ENCODE measurements at places on chromosomes 13 and 19. TPM values are rescaled to one million over a fixed set of nuclear protein-coding genes. Genes with fewer than 3 reads are reported as not detected.

DNA sequence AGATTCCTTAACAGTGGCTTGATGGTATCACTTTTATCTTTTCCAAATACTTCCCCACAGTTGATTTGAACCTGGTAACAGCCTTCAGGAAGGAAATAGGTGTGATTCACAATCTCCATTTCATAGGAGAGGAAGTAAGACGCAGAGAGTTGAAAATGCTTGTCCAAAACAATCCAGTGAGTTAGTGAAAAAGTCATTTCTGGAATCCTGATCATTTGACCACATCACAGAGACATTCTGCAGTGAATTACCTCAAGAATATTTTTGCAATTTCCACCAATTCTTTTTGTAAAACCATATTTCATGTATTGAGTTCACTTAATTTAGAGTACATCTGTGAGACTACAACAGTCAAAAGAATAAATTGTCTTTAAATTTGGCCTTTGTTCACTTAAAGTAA, 292.8 kb downstream of the DCLK1 start:
- DNase-seq = no peak

GRCh38 chr19:4337906-4338440, 654 bp downstream of the STAP2 start:
- peak; percentile 40 for DNase-seq

DNA sequence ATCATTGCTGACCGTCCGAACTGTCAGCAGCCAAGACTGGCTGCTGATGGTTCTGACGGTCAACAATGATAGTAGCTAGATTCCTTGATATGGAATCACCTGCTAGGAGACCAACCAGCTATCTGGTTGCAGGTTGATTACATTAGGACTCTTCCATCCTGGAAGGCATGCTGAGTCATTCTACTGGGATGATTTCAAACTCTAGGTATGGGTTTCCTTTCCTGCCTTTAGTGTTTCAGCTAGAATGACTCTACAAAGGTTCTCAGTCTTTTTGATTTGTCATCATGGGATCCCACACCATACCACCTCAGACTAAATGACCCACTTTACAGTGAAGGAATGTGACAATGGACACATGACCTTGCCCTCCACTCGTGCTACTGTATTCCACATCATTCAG, 138.1 kb upstream of the KL start:
- DNase-seq = no peak

The NXNL1 gene
- not detected for total RNA-seq

The ZNF528 gene
- 12.5 TPM for total RNA-seq

- DNase-seq = peak; percentile 84
Measured at GRCh38 chr19:29714953-29715700, at the start of gene C19orf12. Gene C19orf12, minus strand, starts transcription at chr19:29715261. Its CDS starts 6,848 bp downstream, at chr19:29708413.

GRCh38 chr13:32746474-32746873, 160.2 kb downstream of the PDS5B start:
- no peak for DNase-seq

- DNase-seq = peak; percentile 99
Measured at GRCh38 chr19:37370880-37371661, at the start of gene ZNF527. Gene ZNF527, plus strand, starts transcription at chr19:37371099. Its CDS starts 3,100 bp downstream, at chr19:37374199.

The ATP8B3 gene
- total RNA-seq = 0.89 TPM

DNA sequence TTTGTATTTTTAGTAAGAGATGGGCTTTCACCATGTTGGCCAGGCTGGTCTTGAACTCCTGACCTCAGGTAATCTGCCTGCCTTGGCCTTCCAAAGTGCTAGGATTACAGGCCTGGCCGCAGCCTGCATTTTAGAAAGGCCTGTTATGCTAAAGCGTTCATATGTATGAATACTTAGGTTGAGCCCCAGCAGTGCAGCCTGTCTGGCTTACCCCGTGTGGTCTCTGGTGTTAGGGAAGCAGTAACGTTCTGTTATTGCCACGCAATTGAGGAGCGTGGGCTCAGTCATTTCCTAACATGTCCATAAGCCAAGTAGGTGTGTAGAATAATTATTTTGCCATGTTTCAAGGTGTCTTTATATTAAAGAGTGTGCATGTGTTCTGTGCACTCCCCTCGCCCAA, 14.3 kb downstream of the HNRNPM start:
- DNase-seq = no peak

GRCh38 chr13:27551562-27551961, 68.8 kb downstream of the LNX2 start:
- DNase-seq = no peak

DNA sequence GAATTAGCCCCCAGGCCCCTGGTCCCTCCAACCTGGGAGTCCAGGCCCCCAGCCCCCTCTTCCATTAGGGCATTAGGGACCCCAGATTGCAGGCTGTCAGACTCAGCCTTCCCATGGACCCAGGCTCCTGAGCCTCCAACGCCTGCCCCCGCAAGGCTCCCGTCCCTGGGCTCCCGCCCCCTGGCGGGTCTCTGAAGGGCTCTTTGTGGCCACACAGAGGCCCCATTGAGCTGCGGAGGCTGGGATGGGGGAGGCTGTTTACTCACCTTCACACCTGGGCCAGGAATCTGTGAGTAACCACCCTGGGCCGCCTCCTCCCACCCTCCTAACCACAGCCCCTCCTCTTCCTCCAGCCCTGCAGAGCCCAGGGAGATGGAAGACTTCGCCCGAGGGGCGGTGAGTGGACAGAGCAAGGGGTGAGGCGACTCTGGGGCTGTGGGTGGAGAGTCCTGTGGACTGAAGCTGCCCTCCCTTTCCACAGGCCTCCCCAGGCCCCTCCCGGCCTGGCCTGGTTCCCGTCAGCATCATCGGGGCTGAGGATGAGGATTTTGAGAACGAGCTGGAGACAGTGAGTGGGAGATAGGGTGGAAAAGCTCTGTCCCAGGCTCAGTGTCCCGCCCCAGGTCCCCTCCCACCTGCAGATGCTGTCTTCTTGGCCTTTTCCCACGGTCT, 4.9 kb downstream of the ARHGEF1 start:
- DNase-seq = peak; percentile 44

The ADGRL1 gene
- 24.0 TPM for total RNA-seq

- no peak for DNase-seq
Measured at GRCh38 chr19:49907745-49908446, 11.2 kb upstream of the IL4I1 start.

Measured in left ventricle myocardium superior (tissue), 1 donor.